ENCODE measurements at places on chromosomes 5 and 9. TPM values are rescaled to one million over a fixed set of nuclear protein-coding genes. Genes with fewer than 3 reads are reported as not detected.

Gene ZFP2
- total RNA-seq, result 0.27 TPM

Gene IL7R
- total RNA-seq, result 169 TPM

Gene SGCD
- total RNA-seq, result not detected

Gene INSYN2B
- total RNA-seq, result not detected

Gene C9orf50
- not detected for total RNA-seq

Gene LECT2
- not detected for total RNA-seq

Gene LCN9
- not detected for total RNA-seq

Gene ADAMTS19
- not detected for total RNA-seq

Gene SPINK7
- total RNA-seq, result not detected

Gene EIF4E1B
- total RNA-seq, result not detected

Gene FAM200C
- 1.1 TPM for total RNA-seq

Data from activated CD4-positive, alpha-beta memory T cell treated with anti-CD3 and anti-CD28 coated beads for 36 hours (primary cell).